ENCODE measurements at places on chromosomes 2 and 18.

GRCh38 chr2:217801711-217802110 lies 201.1 kb downstream of the TNS1 start:
- DNase-seq = no peak

GRCh38 chr2:135052997-135053474 lies 944 bp downstream of the RAB3GAP1 start:
- no peak for DNase-seq

GRCh38 chr2:184006998-184007397 lies 591.3 kb upstream of the ZNF804A start:
- DNase-seq = no peak

DNA sequence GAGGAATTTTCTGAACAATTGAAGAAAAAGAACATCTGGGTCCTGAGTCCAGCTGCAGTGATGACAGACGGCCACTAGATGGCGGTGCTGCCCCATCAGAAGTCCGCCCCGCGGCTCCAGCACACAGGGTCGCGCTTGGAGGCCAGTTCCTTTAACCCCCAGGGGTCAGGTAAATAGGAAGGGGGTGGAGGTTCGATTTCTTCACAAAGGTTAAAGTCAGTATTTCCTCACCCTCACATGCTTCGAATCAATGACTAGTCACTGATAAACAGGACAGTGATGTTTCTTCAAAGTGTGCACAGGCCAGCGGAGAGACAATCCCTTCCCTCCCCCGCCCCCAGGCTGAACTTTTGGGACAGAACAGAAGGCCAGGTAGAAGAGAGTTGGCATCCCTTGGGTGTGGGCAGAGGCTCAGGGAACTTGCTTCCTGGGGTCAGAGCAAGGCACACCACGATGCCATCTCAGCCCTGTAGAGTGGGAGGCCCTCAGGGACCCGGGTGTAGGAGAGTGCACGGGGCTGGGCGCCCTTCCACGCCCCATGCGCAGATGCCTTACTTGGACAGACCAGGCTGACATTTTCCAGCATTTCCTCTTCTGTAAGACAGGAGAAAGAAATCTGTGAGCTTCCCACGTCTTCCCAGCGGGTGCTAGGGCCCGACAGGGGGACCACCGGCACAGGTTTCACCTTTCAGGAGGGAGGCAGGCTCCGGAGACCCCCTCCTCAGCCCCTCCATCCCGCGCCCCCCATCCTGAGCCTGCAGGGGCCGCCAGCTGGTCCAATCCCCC lies 722 bp downstream of the APOB start:
- DNase-seq = peak; percentile 47

GRCh38 chr2:26423750-26424149 lies 22.0 kb downstream of the DRC1 start:
- DNase-seq = no peak

GRCh38 chr2:207223051-207223450 lies 57.3 kb upstream of the KLF7 start:
- DNase-seq = no peak

DNA sequence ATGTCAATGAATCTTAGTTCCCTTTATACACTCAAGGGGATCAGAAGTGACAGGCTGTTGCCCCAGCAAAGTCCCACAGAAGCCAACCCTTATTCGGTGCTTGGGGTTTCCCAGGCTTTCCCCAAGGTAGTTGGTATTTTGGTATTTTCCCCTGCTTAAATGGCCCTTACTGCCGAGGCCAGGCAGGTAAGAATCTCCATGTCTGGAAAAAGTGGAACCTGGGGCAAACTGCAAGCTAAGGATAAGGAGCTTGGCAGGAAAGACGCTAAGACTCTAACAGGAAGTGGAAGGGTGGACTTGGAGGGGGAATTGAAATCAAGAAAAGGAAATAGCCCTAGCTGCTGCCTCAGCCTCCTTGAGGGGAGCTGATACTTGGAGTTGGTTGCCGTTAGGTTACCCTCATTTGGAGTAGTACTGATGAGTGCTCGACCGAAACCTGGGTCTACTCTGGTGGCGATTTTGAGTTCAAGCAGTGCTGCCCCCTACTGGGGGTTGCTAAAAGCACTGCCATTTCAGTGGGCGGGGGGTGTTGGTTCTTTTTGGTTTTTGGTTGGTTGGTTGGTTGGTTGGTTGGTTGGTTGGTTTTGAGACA lies 3.3 kb upstream of the GPBAR1 start:
- no peak for DNase-seq

- no peak for DNase-seq
Measured at GRCh38 chr2:85259101-85259590, 68.6 kb downstream of the TGOLN2 start.

DNA sequence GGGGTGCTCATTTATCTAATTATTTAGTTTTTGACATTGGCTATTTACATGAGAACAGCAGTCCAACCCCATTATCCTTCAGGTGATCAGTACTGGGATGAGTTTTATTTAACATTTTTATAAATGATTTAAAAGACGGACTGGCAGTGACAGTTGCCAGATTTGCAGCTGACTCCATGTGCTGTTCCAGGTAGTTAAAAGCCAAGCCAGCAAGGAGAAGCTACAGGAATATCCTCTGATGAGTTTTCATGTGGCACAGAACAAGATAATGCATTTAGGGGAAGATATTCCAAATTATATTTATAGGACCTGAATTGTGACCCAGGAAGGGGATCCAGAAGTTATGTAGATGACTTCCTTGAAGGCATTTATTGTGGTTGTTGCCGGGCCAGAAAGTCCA lies 210.0 kb downstream of the MCFD2 start:
- DNase-seq = no peak

GRCh38 chr18:27856820-27857219 lies 320.1 kb downstream of the CDH2 start:
- DNase-seq = no peak

GRCh38 chr2:218397463-218397819 lies 2.2 kb upstream of the CTDSP1 start:
- DNase-seq = no peak

DNA sequence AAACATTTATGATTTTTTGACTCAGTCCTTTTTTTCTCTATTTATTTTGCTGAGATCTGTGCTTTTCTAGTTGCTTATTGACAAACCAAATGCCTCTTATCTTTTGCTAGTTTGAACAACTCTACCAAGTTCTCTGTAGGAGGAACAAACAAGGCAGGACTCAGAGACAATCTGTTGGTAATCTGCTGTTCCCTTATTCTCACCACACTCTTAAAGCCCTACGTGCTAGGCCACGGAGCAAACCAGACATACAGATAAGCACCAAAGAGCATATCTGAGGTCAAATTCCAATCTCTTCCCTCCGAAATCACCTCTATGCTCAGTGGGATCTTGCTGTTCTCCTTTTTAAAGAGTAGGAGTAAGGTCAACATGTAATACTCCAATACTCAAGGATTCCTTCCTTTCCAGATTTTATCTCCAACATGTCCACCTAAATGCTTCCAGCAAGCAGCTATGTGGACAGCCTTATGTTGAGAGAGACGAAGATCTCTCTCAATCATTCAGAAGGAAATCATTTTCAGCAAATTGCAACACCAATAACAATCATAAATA lies 18.4 kb downstream of the FN1 start:
- no peak for DNase-seq

GRCh38 chr2:119316066-119316465 lies 50.6 kb downstream of the C2orf76 start:
- no peak for DNase-seq

- no peak for DNase-seq
Measured at GRCh38 chr2:206423147-206423546, 20.2 kb upstream of the ADAM23 start.

- no peak for DNase-seq
Measured at GRCh38 chr2:72220170-72220569, 72.5 kb upstream of the CYP26B1 start.

GRCh38 chr2:241872313-241872642 lies 2.7 kb downstream of the RTP5 start:
- no peak for DNase-seq

GRCh38 chr2:68103030-68103708 lies 40.4 kb upstream of the C1D start:
- DNase-seq = no peak

- no peak for DNase-seq
Measured at GRCh38 chr2:3208591-3208990, 169.0 kb downstream of the EIPR1 start.

- peak; percentile 6 for DNase-seq
Measured at GRCh38 chr2:114729026-114729425, 286.6 kb downstream of the DPP10 start.

DNA sequence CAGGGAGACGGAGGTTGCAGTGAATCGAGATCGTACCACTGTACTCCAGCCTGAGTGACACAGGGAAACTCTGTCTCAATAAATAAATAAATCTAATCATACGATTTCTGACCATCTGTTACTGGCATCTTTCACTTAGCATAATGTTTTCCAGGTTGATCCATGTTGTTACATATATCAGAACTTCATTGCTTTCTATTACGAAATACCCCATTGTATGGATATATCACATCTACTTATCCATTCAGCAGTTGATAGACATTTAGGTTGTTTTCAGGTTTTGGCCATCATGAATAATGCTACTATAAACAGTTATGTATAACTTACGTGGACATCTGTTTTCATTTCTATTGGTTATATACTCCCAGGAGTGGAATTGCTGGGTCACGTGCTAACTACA lies 303.9 kb downstream of the PAX3 start:
- DNase-seq = no peak

DNA sequence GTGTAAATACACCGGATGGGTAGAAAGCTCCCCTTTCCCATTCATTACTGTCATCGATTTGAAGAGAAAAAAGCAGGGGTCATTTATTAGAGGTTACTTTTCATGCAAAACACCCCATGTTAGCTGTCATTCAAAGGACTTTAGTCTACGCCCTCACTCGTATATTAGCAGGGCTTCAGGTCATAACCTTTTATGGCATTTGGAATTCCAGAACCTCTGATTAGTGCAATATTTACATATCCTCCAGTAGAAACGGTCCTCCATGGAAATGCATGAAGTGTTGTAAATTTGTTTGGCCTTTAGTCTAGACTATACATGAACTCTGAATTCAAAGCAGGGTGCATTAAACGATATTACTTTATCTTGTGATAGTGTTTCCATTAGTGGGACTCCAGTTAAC lies 180.5 kb downstream of the ZNF516 start:
- DNase-seq = no peak

GRCh38 chr18:7571626-7572025 lies 4.5 kb downstream of the PTPRM start:
- no peak for DNase-seq

- DNase-seq = peak; percentile 65
Measured at GRCh38 chr2:68828887-68829708, 42.1 kb downstream of the BMP10 start.

DNA sequence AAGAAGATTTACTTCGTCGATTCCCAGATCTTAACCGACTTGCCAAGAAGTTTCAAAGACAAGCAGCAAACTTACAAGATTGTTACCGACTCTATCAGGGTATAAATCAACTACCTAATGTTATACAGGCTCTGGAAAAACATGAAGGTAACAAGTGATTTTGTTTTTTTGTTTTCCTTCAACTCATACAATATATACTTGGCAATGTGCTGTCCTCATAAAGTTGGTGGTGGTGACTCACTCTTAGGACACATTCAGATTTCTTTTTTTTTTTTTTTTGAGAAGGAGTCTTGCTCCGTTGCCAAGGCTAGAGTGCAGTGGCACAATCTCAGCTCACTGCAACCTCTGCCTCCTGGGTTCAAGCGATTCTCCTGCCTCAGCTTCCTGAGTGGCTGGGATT lies 26.8 kb downstream of the MSH2 start:
- no peak for DNase-seq

- no peak for DNase-seq
Measured at GRCh38 chr2:218036371-218036770, 32.7 kb upstream of the RUFY4 start.

DNA sequence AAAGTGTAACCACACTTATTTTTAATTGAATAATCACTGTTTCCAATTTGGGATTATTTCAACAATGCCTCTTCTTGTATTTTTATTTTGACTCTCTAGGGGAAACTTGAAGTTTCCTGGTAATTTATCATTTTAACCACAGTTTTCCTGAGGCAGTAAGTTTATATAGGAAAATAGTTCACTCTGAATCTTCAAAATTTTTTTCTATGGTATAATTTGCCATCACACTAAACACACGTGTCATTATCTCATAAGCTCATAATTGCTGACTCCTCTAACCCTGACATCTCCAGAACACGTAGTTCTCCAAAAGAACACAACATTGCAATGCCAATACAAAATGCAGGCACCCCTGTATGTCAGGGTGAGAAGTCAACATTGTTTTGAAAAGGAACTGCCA lies 102.2 kb upstream of the FZD7 start:
- DNase-seq = no peak

DNA sequence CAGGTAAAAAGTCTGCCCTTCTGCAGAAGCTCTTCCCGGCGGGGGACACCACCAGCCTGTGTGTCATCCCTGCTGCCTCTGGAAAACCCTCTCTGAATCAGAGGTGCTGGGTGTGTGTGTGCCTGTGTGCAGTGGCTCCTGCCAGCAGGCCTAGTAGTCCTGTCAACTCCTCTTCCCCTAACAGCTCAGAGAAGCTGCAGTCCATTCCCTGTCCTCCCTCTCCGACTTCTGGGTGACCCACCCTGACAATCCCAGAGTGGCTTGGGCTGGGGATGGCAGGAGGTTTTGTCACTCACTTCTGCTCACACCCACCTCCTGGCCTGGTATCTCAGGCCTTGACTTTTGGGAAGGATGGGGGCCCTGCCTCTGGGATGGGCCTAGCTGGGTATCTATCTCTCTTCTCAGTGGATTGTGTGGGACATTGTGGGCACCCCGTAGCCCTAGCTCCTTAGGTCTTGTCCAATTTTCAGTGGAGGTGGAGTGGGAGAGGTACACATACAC lies 2.3 kb downstream of the WNT10A start:
- no peak for DNase-seq

DNA sequence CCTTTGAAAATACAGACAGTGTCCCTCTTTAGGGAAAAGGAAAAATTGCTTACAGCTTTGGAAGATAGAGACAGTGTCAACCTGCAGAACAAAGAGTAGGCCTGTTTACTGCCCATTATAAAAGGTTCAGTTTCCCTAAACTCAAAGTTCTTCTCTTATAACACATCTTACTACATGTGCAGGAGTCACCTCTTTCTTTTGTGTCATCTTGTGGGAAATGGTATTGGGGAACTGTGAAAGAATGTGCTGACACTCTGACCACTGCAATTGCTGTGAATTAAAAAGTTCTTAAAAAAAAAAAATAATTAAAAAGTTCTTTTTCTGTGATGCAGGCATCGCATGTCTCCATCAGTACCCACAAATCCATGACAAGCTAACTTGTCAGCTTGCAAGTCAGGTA lies 2.9 kb upstream of the ITGB6 start:
- DNase-seq = no peak

Measured in left renal pelvis (tissue), 4 donors.